ENCODE measurements at places on chromosomes 13 and 19.

GRCh38 chr13:42272115-42272803, at the start of gene AKAP11:
TSS of gene AKAP11 (plus strand) at chr13:42272152. CDS start at chr13:42286349, 14,197 bp downstream.
- DNase-seq = peak; percentile 65

DNA sequence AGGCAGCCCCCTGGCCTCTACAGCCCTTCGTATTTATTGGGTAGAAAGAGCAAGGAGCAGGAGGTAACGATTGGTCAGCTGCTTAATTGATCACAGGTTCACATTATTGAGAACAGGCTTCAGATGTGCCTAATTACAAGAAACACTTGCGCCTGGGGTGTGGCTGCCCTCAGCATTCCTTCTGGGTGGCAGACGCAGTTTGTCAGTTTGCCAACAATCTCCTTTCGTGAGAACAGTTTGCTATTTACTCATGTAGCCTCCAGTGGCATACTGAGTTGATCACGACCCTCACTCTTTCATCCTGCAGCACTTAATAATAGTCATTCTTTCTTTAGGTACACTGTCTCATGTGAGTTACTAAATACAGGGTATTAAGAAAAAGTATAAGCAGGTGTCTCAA, 985.6 kb downstream of the SLITRK5 start:
- no peak for DNase-seq

DNA sequence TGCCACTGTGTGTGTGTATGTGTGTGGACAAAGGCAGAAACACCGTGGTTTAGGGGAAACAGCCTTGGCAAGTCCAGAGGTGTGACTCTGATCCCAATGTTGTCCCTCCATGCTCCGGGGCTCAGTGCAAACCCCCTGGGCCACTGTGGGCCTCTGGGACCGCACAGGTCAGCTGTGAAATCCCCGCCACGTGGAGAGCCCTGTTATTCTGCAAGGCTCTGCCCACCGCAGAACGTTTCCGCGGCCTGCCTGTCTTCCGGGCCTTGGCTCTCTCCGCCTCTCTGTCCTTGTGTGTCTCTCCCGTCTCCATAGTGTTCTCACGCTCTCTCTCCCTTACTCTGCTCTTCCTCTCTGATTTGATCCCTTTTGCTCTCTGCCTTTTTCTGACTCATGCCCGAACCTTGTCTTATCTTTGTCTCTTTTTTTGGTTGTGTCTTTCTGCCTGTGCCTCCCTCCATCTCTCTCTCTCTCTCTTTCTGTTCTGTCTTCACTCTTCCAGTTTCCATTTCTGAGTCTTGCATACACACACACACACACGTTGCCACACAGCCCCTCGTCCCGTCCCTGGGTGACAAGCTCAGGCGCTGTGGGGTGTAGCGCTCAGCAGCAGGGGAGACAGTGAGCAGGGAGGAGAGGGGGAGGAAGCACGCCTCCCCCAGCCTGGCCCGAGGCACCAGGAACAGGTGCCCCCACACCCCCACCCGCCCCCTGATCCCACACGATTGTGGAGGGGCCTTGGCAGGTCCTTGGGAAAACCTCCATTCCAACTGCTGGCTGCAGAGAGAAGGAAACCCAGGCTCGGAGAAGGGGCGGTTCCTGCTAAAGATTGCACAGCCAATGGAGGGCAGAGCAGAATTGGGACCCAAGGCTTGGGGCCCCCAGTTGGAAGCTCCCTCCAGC, 3.0 kb downstream of the TTYH1 start:
- peak; percentile 44 for DNase-seq

GRCh38 chr13:24252136-24252535, 57.2 kb upstream of the C1QTNF9 start:
- peak; percentile 43 for DNase-seq

- no peak for DNase-seq
Measured at GRCh38 chr13:53568491-53568890, 539.9 kb downstream of the OLFM4 start.

Measured in stimulated activated naive CD8-positive, alpha-beta T cell treated with anti-CD3 and anti-CD28 coated beads, Interleukin-15, amount 100 ng/mL, for 72 hours (primary cell).